Ovary (tissue), 10 donors: ENCODE measurements at places on chromosomes 7 and 10.
A peak's percentile ranks its signal among the peaks of the same experiment; 100 is the strongest.

- DNase-seq: no peak
Observed at GRCh38 chr10:3018247-3018646, 49.1 kb upstream of the PFKP start.

GRCh38 chr10:87799860-87800259 is 18.2 kb downstream of the ATAD1 start:
- DNase-seq: no peak

DNA sequence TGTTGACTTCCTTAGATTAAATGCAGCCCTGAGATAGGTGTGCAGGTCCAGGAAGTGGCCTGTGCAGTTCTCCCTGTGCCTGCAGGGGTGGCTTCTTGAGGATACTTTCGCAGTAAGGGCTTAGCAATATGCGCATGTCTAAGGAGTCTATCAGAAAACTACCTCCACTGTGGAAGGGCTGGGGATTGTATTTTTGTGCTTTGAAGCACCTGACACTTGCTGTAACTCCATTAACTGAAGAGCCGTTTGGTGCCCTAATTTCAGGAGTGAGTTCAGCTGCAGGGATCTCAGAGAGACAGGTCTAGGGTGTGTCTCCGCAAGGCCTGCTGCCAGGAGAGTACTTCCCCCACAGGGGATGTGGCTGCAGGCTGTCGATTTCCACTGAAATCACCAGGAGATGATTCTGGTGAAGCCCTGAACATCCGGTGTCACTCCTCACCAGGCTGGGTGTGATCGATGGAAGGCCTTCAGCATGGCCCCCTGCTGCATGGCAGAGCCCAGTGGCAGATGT is 35.5 kb downstream of the IKZF1 start:
- DNase-seq: no peak

DNA sequence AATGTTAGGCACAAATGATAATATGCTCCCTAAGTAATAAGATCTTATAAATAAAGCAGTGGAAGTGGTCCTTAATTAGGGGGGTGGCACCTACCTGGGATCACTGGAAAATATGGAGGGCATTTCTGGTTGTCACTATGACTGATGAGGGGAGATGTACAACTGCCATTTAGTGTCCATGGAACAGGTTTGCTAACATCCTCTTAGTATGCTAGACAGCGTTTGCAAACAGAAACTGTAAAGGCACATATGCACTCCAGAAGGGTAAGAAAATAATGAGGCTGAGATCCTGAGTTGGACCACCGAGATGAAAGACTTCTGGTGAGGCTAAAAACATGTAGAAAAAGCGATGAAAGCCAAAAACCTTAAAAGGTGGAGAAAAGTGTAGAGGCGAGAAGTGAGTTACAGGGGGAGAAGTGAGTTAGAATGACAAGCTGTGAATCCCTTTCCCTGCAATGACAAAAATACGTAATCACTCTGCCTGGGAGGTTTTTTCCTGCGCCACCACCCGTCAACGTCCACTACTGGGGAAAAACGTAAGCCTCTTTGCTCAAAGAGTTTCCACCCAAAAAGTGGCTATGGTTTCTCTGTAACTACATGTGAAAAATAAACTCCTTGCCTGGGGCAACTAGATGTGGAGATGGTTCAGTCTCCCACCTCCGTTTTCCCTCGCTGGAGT is 767 bp downstream of the KRIT1 start:
- no peak for DNase-seq

GRCh38 chr10:123784216-123784615 is 107.4 kb downstream of the CPXM2 start:
- no peak for DNase-seq

DNA sequence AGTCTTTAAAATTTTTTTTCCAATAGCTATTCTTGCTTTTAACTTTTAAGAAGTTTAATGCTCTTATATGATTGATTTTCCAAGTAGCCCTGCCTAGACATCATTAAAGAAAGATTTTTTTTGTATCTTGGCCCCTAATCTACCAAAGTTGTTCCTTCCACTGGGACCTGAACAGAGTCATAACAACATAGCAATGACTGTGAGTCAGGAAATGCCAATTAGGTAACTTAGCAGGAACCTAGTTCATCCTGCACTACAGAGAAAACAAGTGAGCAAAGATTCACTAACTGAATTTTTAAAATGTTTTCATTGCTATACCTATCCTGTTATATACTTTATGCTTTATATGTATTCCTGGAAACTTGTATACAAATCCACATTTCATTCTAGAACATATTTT is 284.7 kb downstream of the BICC1 start:
- no peak for DNase-seq

GRCh38 chr10:133359972-133360610 is 2.3 kb upstream of the FUOM start:
- DNase-seq: no peak

DNA sequence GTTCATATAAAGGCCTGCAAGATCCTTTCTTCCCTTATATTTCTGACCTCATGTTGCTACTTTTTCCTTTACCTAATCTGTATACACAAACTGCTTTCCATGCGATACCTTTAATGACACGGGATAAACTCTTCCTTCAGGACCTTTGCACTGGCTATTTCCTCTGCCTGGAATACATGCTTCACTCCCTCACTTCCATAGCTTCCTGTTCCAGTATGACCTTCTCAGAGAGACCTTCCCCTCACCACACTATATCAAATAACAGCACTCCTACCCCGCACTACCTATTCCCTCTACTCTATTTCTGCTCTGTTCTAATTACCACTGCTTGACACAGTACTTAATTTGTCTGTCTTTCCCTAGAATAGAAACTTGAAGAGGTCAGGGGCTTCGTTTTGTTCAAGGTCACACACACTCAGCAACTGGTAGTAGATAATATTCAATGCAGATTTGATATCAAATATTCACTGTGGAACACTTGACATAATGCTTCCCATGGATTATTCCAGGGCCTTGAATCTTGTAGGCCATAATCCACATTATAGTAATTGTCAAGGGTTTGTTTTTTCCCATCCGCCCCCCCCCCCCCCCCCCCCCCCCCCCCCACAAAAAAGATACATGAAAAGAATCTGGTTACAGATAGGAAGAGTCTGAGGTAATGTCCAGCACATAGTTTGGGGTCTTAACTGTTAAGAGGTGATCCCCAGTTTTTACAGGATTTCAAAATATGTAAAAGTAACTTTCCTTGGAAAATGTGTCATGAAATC is 11.1 kb downstream of the SYPL1 start:
- no peak for DNase-seq

DNA sequence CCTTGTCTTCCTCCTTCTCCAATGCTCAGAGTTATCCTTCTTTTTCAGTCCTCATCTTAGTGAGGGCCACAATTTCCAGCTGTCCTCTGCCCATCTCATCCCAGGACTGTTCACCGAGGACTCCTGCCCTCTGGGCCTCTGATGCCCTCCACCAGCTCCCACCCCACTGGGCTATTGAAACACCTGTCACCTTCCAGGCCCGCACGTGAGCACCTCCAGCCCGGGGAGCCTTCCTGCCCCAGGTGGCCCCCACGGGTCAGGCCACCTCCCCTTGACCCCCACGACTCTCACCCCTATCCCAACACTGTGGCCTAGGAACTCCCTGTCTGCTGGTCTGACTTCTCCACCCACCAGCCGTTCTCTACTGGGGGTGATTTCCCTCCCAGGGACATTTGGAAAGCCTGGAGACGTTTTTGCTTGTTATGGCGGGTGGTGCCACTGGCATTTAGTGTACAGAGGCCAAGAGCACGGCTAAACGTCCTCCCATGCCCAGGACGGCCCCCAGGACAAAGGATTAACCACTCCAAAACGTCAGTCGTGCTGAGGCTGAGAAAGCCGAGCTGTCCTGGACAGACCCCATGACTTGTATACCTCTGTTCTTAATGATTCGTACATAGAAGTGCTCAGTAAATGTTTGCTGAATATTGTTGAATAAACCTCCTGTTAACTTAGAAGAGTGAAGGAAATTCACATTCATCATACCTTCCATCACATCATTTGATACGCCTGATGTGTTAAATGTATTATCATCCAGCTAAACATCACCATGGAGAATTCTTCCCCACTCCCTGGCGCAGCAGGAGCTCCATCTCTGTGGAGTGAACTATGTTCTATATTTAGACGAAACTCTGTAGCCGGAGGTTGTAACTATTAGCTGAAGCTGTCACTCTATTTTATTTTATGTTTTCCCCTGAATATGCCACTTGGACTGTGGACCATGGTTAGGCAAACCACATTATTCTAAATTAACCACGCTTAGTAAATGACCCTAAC is 270.1 kb upstream of the SHH start:
- no peak for DNase-seq

DNA sequence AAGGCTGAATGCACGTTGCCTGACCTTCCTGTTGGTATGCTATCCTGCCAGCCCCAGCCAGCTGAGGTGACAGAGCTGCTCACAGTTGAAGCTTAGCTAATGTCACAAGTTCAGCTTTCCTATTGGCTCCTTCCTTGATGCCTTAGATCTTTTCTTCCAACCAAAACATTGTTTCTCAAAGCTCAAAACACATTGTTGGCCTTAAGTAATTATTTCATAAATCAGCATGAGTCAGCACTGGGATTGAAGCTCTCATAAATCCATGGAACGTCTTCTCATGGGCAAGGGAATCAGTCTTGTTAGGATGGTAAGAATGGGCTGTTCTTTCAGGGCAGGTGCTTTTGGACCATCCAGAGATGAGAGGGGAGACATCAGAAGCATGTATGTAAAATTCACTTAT is 128.1 kb upstream of the SAMD8 start:
- no peak for DNase-seq

- no peak for DNase-seq
Observed at GRCh38 chr10:89632824-89633223, 12.2 kb downstream of the PANK1 start.

GRCh38 chr10:20972925-20973324 is 75.8 kb upstream of the NEBL start:
- DNase-seq: no peak

DNA sequence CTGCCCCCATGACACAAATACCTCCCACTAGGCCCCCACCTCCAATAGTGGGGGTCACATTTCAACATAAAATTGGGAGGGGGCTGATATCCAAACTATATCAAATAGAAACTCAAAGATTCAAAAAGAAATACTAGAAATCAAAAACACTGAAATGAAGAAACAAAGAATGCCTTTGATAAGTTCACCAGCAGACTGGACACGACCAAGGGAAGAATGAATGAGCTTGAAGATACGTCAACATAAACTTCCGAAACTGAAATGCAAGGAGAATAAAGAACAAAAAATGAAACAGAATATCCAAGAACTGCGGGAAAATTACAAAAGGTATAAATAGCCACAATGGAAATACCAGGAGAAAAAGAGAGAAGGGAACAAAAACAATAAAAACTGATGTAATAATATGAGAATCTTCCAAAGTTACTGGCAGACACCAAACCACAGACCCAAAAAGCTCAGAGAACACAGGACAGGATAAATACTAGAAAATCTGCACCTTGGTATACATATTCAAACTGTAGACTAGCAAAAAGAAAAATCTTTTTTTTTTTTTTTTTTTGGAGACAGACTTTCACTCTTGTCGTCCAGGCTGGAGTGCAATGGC is 49.5 kb downstream of the BRI3 start:
- no peak for DNase-seq

- DNase-seq: peak; percentile 53
Observed at GRCh38 chr10:87093632-87094372, 841 bp downstream of the GLUD1 start.

DNA sequence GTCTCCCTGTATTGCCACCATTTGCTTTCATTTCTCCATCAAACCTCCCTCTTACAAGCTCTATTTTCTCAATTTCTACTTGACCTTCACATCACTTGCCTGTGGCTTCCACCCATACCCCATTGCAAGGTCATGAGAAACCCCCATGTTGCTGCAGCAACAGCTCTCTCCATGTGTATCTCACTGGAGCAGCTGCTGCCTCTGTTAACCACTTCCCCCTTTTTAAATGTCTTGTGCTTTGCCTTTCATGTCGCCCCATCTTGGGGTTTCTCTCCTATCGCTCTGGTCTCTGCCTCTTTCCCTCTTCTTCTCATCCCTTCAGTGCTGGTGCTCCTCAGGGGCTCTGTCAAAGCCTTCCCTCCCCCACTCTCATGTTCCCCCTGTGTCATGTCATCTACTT is 148.8 kb downstream of the CHN2 start:
- DNase-seq: no peak

DNA sequence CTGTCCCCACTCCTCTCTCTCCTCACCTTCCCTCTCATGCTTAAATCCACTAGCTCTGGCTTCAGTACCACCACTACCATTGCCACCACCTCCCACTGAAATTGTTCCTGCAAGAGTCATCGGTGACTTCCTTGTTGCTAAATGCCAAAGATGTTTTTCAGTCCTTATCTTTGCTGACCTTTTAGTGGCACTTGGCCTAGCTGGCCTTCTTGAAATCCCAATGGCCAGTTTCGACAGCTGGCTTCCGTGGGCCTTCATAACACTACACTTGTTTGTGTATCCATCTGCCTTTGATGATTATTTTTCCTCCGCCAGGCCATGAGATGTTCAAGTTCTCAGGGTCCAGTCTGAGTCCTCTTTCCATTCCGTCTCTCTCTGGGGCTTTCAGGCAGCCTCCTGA is 118.2 kb upstream of the NANOS1 start:
- no peak for DNase-seq

GRCh38 chr10:31288962-31289361 is 30.1 kb upstream of the ZEB1 start:
- DNase-seq: no peak

GRCh38 chr7:116652793-116653192 is 19.2 kb upstream of the MET start:
- DNase-seq: no peak

- no peak for DNase-seq
Observed at GRCh38 chr10:35335133-35336083, 901 bp upstream of the CCNY start.

DNA sequence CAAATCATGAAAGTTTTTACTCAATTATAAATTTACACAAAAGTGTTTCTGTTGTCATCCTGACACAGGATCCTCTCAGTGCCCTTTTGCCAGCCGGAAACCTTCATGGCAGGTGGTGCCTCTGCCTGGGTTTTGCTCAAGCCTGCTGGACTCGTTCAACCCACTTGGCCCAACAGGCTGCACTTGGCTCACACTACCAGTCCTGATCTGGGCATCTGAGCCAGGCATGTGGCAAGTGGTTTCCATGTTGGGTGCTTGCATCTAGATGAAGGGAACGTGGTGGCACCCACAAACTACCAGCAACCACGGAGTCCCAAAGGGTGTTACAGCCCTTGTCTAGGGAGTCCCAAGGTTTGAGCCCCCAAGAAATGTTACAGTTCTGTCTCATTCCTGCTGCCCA is 162.3 kb upstream of the CSTF2T start:
- no peak for DNase-seq

DNA sequence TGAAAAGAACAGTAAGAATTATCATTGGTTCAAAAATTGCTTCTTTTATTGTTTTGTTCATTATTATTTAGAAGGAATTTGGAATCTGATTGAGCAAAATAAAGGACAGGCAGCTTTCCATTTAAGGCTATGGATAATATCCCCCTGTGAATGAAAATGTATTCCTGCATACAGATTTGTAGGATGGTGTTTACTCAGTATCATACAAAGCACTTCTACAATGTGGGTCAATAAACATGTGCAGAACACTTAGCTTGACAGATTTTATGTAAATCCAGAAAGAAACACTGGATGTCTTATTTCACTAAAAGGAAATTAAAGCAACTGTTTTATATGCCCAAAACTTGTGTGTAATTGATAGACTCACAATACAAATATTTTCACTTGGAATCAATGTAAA is 189.7 kb downstream of the THSD7A start:
- no peak for DNase-seq
